Activated effector memory CD4-positive, alpha-beta T cell treated with Interleukin-2 at 50 U/mL for 16 hours (primary cell): ENCODE measurements at places on chromosomes 5 and 9.
A peak's percentile ranks its signal among the peaks of the same experiment; 100 is the strongest.

DNA sequence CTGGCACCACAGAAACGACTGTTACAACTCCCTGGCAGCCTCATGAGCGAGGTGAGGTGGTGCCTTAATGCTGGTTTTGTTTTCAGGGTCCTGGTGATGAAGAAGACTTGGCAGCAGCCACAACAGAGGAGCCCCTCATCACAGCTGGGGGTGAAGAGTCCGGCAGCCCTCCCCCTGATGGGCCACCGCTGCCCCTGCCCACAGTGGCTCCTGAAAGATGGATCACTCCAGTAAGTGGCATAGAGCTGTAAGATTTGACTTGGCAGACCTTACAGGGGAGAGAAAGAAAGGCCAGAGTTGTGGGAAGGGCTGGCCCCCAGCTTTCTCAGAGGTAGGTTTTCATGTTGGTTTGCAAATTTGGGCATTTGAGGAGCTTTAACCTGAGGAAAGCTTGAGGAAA lies 72.2 kb downstream of the COL15A1 start:
- DNase-seq, result no peak

DNA sequence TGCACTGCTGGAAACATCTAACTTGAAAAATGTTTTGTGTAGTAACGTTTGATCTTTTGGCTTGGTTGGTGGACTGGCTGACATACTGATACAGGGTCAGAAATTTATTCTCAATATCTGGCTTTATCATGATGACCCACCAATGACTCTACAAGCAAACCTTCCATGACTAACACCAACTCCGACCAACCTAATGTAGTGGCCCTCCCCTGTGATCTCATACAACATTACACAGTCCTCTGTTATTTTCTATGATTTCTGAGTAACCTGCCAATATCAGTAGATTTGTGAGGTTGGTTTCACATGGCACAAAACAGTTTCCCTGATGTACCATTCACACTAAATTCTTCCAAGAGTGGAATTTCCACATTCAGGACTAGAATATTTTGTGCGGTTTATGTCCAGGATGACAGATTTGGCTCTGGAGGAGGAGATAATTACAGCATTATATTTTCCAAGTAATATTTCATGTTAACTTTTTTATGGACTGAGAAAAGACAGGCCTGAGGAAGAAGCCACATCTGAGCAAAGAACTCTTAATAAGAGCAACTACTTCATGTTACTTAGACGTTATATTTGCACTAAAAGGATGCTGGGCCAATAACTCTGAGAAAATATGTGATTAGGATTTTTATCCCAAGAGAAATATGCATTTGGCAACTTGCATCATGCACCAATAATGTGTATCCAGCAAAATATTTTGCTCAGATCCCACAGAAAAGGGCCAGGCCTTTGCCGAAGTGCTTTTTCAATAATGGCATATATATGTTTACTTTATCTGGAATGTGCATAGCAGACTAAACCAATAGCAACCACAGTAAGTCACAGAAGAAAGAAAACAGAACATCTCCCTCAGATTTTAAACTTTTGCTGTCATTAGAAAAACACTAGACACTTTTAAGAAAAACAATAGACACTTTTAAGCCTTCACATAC lies 273.4 kb downstream of the KCNN2 start:
- no peak for DNase-seq

GRCh38 chr9:126690431-126691051 lies 76.8 kb downstream of the LMX1B start:
- peak; percentile 27 for DNase-seq

- no peak for DNase-seq
Measured at GRCh38 chr5:149939546-149939945, 5.0 kb downstream of the PDE6A start.

DNA sequence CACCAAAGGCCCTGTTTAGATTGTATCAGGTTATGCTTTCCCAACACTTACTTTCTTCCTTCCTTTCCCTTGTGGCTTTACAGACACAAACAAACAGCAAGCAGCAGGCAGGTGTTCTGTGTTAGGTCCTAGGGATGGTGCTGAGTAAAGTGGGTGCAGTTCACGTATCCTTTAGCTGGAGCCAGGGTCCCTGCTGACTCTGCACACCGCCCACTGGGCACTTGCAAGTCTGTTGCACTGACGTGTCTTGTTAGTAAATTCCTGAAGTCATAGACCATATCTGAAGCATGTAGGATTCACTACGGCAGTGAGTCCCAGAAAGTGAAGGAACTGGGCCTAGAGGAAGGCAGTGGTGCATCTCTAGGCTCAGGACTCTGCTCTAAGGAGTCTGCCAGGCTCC lies 96.5 kb downstream of the DAPK1 start:
- DNase-seq, result no peak

DNA sequence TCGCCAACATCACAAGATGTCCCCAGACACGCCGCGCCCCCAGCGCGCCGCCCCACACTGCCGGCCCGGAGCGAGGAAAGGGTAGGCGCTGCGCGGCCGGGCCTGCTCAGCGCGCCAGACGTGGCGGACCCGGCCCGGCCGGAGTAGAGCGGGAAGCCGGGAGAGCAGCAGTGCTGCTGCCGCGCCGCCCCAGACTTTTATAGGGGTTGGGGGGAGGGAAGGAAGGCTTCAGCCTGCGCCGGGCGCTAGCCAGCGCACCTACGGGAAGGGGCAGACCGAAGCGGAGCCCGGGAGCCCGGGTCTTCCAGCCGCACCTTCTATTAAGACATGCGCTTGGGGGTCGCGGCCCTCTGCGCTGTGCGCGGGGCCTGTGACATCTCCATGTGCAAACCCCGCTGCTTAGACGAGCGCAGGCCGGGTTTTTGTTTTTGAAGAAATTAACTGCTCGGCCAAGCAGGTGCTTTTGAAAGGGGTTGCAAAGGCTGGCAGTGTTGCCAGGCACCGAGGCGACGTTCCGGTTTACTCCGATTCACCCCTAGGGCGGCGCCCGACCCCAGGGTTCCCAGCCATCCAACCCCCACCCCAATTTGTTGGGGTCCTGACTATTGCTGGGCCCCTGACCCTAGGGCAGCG lies 353 bp upstream of the PAX5 start:
- DNase-seq, result no peak

GRCh38 chr5:114898602-114899001 lies 271.1 kb downstream of the TRIM36 start:
- no peak for DNase-seq

DNA sequence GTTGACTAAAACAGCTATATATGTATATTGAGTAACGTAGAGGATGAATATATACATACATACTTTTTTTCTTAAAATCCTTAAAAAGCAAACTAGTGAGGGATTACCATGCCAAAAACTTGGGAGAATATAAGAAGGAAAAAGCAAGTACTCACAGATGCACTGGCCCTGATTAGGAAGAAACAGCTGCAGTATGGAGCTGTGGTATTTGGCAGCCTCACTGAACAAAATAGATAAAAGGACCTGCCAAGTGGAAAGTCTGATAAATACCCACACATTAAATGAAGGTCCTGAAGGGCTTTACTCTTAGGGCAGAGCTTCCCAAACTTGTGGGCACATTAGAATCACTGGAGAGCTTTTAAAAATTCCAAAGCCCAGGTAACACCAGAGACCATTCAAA lies 80.6 kb downstream of the FEM1C start:
- no peak for DNase-seq

DNA sequence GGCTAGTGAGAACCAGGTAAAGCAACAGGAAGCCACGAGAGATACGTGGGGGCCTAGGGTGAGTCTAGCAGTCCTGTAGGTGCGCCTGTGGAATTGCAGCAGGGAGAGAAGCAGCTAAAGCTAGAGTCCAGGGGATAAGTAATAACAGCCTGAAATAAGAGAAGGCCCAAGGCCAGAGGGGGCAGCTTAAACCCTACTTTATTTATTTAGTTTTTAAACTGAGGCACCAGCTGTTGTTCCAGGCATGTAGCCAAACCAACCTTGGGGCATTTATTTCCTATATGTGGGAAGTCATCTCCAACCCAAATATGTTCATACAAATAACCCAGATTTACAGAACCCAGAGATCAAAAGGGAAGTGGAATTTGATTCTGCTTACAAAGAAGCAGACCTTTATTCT lies 93.5 kb downstream of the GLDC start:
- no peak for DNase-seq

GRCh38 chr5:32687499-32687831 lies 23.7 kb upstream of the NPR3 start:
- no peak for DNase-seq

- no peak for DNase-seq
Measured at GRCh38 chr5:171120986-171121622, 187.9 kb upstream of the TLX3 start.

GRCh38 chr5:88820581-88820980 lies 62.4 kb downstream of the MEF2C start:
- DNase-seq, result no peak

- DNase-seq, result no peak
Measured at GRCh38 chr9:91503673-91504081, 80.0 kb upstream of the NFIL3 start.

GRCh38 chr5:104650313-104651055 lies 1087.9 kb upstream of the NUDT12 start:
- no peak for DNase-seq

DNA sequence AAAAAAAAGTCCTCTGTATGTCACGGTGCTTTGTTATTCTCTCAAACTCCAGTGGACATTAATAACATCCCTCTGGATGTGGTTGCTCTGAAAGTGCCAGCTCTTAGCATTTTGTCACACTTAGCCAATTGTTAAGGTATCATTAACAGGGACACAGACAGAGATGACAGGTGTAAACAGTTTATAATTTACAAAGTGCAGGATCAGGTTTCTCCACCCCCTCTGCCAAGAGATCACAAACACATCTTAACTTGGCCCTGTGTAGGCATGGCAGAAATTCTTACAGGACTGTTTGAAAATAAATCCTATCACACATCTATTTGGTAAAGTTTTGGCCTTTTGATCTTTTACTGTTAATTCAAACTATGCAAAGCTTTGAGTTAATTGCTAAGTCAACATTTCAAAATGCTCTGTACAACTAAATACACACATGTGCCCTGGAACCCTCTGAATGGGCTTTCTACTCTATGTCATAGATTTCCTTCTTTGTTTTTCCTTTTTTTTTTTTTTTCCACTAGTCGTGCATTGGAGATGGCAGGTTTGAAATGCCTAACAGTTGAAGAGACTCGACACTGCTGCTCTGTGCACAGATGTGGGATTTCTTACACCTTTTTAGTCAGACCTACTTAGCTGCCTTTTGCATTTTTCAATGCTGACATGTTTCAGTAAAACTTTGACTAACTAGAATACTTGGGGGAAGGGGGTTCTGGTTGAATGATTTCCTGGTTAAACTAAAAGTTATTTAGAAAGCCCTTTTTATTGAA lies 41.7 kb downstream of the SEMA6A start:
- no peak for DNase-seq

GRCh38 chr5:28499766-28500290 lies 1461.4 kb upstream of the CDH9 start:
- DNase-seq, result no peak

GRCh38 chr5:180068519-180069090 lies 3.0 kb downstream of the RNF130 start:
- no peak for DNase-seq

- DNase-seq, result no peak
Measured at GRCh38 chr5:9063615-9064245, 482.1 kb downstream of the SEMA5A start.

GRCh38 chr9:12631866-12632265 lies 61.3 kb upstream of the TYRP1 start:
- DNase-seq, result no peak

DNA sequence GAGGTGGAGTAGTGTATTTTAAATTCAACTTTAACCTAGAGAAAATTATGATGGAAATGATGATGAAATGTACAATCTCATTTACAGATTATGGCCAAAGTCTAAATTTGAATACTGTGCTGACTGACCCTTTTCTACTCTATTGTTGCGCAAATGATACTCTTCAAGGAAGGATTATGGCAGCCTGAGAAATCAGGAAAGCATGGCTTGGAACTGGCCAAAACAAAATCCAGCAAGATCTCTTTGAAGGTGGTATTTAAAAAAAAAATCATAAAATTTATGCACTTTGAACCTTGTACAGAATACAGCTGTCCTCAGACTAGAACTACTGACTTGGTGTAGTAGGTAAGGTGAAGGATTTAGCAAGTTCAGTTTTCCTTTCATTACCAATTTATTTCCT lies 105.3 kb downstream of the NDUFAF2 start:
- no peak for DNase-seq
